T-helper 2 cell (primary cell): ENCODE measurements at places on chromosomes 6 and 20.

GRCh38 chr6:83073615-83074014, 6.1 kb downstream of the DOP1A start:
- no peak for DNase-seq

DNA sequence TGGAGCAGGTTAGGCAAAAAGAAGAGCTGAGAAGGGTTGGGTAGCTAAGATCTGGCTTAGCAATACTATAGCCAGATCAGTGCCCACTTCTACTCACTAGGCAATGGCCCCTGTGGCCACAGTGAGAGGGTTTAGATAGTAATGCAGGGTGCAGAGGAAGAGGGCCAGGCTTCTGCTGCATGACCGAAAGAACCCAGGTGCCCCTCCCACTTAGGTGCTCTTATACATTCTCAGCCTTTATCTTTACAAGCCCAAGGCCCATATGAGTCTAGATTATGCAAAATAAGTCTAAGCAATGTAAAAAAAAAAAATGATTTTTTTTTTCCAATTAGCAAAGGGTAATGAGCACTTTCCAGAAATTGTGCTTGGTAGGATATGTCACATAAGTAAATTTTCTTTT, 171.3 kb downstream of the CD24 start:
- no peak for DNase-seq

DNA sequence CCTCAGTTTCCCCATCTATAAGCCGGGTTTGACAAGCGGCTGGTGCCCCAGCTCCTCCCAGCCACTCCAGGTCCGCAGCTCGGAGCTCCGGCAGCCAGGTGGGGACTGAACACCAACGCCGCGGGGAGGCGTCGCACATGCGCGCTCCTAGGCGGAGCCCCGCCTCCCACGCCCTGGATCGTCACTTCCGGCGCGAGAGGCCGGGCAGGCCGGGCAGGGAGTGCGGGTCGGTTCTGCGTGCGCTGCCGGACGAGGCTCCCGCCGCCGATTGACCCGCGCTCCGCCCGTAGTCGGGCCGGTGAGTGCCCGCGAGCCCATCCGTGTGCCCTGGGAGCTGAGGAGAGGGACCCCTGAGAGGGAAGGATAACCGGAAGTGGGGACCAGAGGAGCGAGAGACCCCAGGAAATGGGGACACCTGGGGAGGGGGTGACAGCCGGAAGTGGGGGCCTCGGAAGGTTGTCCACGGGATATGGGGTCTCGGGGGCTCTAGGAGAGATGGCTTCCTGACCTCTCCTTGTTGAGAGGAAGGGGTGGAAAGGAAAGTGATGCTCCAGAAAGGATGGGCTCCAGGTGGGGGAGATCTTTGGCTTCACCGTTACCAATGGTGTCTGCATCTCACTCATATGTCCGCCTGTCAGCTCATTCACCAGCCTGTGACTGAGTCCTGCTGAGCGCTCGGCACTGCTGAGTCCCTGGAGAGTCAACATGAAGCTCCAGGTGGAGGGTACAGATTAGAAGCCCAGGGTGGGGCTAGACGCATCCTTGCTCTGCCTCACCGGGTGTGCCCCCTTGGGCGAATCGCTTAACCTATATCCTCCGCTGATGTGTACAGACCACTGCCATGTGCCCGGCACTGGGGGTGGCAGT, at the start of gene TTPAL:
Gene TTPAL, plus strand, starts transcription at position 181 of the 867 bp plus-strand sequence. CDS start 4,126 bp downstream, outside the sequence.
- DNase-seq = peak; percentile 73

- peak; percentile 70 for DNase-seq
These were observed 7.1 kb upstream of the PSMG4 start for GRCh38 chr6:3251462-3252314.

- peak; percentile 42 for DNase-seq
These were observed at the start of gene LPIN3 for GRCh38 chr20:41340327-41341055. Gene LPIN3, plus strand, starts transcription at chr20:41340821. Its CDS starts 4,983 bp downstream, at chr20:41345804.

DNA sequence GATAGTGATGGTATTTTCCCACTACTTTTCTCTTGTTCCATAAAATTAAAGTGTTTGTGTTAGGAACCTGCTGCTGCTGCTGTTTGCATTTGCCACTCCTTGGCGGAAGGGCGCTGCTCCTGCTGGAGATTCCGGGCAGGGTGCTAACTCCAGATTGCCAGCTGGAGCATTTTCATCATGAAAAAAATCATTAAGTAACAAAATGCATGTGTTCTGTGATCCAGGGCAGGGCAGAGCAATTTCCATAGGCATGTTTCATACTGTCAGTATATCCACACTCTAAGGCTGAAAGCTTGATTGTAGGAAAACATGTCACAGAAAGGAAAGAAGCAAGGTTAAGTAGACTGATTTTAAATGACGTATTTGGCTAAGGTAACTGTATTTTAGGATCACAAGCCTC, 24.0 kb downstream of the PBOV1 start:
- no peak for DNase-seq

DNA sequence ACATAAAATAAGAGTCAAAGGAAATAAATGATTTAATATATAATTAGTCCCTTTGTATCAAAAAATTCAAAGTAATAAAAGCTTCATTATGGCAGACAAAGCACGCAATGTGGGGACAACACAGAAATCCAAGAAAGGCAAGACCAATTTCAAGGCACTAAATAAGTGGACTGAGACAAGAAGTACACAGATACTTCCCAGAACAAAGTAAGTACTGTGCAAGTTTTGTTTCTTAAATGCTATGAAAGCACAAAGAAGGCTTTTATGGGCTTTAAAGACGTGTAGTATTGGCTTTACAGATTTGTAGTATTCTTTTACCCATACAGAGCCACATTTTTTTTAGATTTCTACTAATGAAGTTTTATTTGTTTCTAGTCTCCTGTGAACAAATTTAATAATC, 174.6 kb downstream of the TRDN start:
- DNase-seq = no peak

GRCh38 chr6:35048631-35049083, 92.5 kb downstream of the TCP11 start:
- DNase-seq = no peak

DNA sequence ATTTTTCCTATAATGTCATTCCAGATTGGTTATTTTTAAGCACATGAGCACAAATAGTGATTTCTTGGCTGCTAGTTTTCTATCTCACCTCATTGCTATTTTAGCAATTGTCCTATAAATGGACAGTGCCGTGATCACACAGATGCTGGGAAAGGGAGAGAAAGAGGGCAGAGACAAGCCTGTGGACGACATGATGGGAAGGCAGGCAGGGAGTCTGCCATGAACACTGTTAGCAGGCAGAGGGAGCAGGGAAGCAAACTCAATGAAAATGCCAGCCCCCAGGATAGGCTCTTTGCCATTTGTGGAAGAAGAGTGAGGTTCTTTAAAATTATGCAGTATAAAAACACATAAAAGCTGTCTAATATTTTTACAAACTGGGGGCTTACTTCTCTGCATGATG, 96.8 kb downstream of the ADTRP start:
- no peak for DNase-seq

DNA sequence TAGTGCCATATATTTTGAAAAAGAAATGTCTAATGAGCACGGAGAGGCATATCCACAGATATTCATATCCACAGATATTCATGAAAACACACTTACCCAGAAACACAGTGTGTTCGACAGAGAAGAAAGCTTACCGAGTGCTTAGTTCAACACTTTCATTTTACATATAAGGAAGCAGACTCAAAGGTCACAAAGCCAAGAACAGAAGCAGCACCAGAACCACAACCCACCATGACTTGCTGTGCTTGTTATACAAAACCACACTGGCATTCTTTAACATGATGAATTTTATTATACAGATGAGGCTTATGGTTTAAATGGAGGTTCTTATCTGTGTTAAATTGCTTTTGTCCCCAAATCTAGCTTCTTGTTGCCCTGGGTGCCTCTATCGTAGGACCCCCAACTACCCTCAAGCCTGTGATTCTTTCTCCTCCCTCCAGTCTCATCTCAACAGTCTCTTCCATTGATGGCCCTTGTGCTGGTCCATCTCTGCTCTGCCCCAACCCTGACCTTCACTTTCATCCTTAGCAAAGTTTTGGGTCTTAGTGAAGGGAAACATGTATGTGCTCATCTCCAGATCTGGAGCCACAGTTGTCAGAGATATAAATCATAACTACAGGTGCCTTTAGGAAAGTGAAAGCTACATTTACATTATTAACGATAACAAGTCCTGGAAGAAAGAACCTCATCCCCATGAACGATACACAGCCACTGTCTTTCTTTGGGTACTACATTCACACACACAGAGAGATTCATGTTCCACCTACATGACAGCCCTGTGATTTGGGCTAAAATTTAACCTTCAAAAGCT, 40.0 kb downstream of the SF3B5 start:
- DNase-seq = no peak

DNA sequence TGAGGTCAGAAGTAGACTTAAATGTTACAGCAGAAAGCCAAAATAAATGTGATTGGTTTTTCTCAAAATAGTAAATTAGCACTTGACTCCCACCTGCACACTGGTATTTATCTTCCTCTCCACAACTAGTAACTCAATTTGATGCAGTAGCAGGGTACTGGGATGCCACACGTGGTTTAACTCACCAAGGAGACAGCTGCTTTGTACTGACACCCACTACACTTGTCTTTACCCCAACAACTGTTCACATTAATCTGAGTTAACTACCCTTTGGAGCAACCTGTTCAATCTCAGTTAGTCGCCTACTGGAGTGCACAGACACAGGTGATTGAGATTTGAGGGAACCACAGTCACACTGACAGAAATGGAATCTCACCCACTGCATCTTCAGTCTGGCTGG, 242.1 kb downstream of the PRKN start:
- DNase-seq = no peak

DNA sequence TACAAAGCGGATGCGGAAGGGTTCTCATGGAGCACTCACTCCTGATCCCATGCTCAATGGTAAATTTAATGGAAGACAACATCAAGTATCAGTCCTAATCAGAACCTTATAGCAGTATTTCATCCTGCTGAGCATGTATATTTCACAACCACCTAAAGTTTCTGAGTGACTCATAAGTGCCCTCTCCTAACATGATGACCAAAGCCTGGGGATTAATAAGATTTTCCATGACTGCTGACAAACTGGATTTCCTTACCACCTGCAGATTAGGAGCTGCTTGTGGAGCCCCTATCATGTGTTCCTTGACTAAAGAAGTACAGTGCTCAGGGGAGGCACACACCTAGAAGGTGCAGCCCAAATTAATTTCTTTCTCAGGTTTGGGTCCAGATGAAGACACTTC, 112.8 kb downstream of the INSM1 start:
- DNase-seq = no peak

DNA sequence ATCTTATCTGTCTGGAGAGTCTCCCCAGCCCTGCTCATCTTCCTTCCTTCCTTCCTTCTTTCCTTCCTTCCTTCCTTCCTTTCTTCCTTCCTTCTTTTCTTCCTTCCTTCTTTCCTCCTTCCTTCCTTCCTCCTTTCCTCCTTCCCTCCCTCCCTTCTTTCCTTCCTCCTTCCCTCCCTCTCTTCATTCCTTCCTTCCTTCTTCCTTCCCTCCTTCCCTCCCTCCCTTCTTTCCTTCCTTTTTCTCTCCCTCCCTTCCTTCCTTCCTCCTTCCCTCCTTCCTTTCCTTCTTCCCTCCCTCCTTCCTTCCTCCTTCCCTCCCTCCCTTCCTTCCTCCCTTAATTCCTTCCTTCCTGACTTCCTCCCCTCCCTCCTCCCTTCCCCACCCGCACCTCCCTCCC, 284.0 kb downstream of the KHDC1L start:
- no peak for DNase-seq

DNA sequence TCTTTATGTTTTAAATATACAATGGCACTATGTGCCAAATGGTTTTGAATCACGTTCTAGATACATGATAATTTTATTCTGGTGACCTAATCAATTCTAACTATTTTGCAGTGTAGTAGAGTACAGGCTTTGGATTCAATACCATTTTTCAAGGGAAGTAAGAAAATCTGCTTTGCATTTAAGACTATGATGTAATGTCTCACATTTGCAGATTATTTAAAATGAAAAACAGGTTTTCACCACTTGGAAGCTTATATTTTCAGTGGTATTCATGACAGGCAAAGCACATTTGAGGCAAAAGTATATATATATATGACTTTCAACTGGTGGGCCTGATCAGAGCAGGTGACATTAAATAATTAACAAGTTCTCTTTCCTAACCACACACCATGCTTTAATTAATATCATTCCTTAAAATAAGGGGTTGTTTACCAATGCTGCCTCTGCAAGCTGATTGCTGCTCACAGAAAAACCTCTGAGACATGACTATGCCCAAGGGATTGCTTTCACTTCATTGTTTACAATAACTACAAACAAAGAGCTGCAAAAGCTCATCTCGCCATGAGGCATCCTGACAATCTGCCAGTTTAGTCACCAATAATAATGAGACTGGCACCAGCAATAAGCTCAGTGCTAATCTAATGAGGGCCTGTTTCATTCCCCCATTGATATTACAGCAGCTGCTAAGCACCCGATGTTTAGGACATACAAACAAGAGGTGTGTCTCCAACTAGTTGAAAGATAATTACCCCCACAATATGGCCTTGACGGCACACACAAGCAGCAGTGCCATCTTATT, 1176.0 kb upstream of the GJE1 start:
- no peak for DNase-seq

DNA sequence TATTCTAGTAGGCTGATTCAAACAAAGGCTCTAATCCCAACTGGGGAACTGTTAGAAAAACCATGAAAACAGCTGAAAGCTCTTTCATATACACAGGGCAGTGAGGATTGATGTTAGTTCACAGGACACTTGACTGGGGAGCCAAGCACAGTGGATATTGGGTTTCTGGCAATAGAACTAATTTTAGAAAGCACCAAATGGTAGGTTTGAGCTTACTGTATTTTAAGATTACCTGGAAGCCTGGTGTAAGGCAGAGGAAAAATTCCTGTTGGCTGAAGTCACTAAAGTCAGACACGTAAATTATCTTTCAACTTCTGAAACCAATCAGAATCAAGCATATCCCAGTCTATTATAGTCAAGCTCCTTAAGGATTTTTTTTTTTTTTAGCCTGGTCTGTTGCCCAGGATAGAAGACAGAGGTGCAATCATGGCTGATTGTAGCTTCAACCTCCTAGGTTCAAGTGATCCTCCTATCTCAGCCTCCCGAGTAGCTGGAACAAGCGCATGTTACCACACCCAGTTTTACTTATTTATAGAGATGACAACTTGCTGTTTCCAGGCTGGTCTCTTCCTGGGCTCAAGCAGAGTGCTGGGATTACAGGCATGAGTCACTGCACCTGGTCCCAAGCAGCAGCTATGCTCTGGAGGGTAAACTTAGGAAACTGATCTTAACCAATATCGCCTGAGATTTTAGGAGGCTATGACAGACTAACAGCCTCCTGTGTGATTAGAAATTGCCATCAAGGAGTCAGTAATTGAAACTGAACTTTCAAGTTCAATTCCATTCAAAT, 32.5 kb upstream of the SYNCRIP start:
- no peak for DNase-seq
